ENCODE measurements at places on chromosomes 7 and 10. TPM values are rescaled to one million over a fixed set of nuclear protein-coding genes. Genes with fewer than 3 reads are reported as not detected.

TMEM270 gene
- total RNA-seq: not detected

HHEX gene
- total RNA-seq: 0.37 TPM

DNA sequence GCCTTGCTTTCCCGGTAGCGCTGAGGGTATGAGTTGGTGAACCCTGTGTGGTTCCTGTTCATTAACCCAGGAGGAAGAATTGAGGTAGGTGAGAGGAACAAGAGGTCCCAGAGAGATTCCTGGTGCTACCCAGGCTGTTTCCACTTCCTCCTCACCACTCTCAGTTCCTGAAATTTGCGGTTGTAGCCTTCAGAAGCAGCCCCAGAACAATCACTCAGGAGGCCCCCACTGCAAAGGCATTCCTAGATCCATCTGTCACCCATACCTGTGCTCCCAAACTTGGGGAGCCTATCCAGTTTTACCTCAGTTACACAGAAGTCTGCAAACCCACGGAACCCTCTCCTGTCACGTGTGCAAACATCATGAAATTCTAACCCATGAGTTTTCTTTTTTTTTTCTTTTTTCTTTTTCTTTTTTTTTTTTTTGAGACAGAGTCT, 9.0 kb upstream of the PIP4K2A start:
- H3K4me3 ChIP-seq: no peak overlapping the region
- no peak for DNase-seq
- H3K27ac ChIP-seq: no peak overlapping the region
- peaks cover 19% of the 10 kb centered on the region for H3K4me1 ChIP-seq

GRCh38 chr10:121662531-121662930, 64.3 kb upstream of the FGFR2 start:
- peaks cover 2% of the 10 kb centered on the region for H3K27me3 ChIP-seq
- H3K36me3 ChIP-seq: no peaks in the 10 kb centered on the region
- H3K4me1 ChIP-seq: no peaks in the 10 kb centered on the region
- H3K27ac ChIP-seq: no peak overlapping the region
- DNase-seq: no peak
- H3K4me3 ChIP-seq: no peak overlapping the region

GRCh38 chr7:86963599-86964230, 95.7 kb downstream of the ELAPOR2 start:
- peaks cover 4% of the 10 kb centered on the region for H3K27me3 ChIP-seq
- no peak overlapping the region for H3K4me3 ChIP-seq
- no peak for DNase-seq

GRID2IP gene
- 0.53 TPM for total RNA-seq

Data from activated naive CD8-positive, alpha-beta T cell treated with anti-CD3 and anti-CD28 coated beads, Interleukin-2, amount 10 ng/mL, durations not matched to agents 7 days and 5 days (primary cell).